Activated naive CD4-positive, alpha-beta T cell treated with anti-CD3 and anti-CD28 coated beads for 36 hours (primary cell): ENCODE measurements at places on chromosomes 12 and 14.

GRCh38 chr12:32115404-32116104 is 8.9 kb downstream of the BICD1 start:
- DNase-seq = no peak

DNA sequence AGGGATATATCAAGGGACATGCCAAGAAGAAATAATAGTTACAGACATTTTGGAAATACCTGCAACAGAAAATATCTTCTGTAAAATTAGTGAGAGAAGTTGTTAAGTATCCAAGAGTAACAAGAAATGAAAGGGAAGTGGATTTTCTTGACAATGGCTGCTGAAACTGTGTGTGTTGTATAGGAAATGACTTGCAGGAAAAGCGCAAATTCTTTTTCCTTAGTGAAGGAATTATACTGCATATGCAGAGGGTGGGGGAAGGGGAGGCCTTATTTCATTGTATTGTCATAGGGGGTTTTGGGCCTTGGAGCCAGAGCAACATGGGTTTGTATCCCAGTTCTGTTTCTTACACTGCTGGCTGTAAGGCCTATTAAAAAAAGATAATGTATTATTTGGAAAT is 84.4 kb upstream of the DDHD1 start:
- DNase-seq = no peak

- DNase-seq = peak; percentile 23
Observed at GRCh38 chr12:15520083-15520482, 197.8 kb downstream of the PTPRO start.

GRCh38 chr12:89947437-89948270 is 239.0 kb upstream of the ATP2B1 start:
- DNase-seq = peak; percentile 19

- DNase-seq = no peak
Observed at GRCh38 chr12:60630796-60631195, 1035.0 kb downstream of the SLC16A7 start.

GRCh38 chr12:99039367-99040120 is 394.5 kb downstream of the APAF1 start:
- no peak for DNase-seq

DNA sequence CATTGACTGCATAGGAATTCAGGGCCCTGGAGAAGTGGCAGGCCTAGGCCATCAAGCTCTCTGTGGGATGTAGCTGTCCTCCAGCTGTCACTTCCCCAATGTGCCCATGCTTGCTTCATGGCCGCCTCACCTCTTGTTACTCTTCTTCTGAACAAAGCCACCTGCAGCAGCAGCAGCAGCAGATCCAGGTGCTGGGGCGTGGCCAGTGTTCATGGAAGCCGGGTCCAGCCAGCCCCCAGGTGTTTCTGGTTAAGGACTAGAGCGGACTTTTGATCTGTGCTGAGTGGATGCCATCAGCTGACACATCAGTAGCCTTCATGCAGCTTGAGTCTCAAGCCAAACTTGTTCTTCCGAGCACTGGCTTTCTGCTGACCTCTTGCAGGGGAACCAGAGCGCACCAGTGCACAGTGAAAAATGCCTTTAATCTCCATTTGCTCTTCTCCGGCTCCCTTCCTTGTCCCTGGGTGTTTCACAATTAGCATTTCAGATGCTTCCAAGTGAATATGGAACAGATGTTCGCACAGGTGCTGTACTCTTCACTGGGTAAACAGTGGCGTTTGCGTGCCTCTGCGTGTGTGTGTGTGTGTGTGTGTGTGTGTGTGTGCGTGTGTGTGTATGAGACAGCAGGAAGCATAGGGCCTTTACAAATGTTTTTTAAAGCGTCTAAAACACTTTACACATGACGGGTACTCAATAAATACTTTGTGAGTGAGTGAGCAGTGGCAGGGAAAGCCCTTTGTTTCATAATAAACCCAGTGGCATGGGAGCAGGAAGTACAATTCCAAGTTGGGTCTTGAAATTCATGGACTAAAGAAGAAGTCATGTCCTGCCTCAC is 20.1 kb downstream of the TPCN1 start:
- DNase-seq = no peak

GRCh38 chr12:101832030-101832429 is 1.3 kb upstream of the GNPTAB start:
- no peak for DNase-seq

GRCh38 chr12:104133866-104134265 is 4.1 kb downstream of the NFYB start:
- DNase-seq = no peak

DNA sequence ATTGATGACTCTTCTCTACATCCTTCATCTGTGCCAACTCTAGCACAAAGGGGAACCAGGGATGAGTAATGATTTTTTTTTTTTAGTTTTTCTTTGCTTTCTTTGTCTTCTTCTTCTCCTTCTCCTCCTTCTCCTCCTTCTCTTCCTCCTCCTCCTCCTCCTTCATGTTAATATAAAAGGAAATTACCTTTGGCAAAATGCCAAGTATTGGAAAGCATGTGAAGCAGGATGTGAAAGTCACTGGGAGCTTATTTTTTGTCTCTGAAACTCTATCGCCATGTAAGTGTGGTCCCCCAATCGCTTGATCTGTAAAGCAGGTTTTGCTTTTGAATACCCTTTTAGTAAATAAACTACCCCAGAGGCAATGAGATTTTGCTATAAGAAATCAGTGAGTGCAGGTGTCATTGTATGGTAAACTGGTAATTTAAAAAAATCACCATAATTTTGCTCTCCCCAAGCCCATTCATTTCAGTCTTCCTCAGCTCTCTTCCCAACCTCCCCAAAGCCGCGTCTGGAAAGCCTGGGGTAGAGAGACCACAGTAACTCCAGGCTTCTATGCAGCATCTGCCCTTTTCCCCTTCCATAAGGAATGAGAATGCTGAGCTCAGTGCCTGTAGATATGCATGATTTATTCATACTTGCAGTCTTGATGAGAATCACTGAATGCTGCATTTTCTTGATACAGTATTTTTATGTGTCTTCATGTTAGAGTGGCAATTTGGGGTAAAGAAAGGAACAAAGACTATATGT is 388.7 kb downstream of the TMEM117 start:
- no peak for DNase-seq

GRCh38 chr14:91753501-91754128 is 21.7 kb upstream of the CATSPERB start:
- no peak for DNase-seq

- no peak for DNase-seq
Observed at GRCh38 chr12:19008102-19008501, 121.4 kb upstream of the PLEKHA5 start.

DNA sequence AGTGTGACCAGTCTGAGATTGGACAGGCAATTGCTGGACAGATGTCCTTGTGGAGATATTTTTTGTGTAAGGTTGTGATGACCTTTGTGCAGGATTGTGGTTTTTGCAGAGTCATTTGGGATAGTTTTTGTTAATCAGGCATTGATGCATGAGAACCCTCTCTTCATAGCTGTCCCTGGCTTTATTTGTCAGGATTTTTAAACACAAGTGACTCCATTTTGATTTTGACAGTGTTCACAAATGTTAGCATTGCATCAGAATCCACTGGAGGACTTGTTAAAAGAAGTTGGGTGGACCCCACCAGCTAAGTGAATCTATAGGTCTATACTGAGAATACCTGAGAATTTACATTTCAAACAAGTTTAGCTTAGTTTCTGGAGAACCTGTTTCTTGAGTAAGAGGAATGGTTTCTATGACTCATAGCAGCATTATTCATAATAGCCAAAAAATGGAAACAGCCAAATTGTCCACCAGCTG is 11.8 kb downstream of the FNTB start:
- DNase-seq = no peak

GRCh38 chr12:132469423-132469822 is 20.5 kb upstream of the FBRSL1 start:
- no peak for DNase-seq

- no peak for DNase-seq
Observed at GRCh38 chr12:93226361-93226760, 151.4 kb upstream of the NUDT4 start.

GRCh38 chr12:131076791-131077747 is 123.4 kb downstream of the ADGRD1 start:
- DNase-seq = no peak

- peak; percentile 53 for DNase-seq
Observed at GRCh38 chr12:94133964-94134795, 14.2 kb upstream of the PLXNC1 start.

GRCh38 chr12:93380480-93381121 is 2.9 kb downstream of the NUDT4 start:
- peak; percentile 23 for DNase-seq

DNA sequence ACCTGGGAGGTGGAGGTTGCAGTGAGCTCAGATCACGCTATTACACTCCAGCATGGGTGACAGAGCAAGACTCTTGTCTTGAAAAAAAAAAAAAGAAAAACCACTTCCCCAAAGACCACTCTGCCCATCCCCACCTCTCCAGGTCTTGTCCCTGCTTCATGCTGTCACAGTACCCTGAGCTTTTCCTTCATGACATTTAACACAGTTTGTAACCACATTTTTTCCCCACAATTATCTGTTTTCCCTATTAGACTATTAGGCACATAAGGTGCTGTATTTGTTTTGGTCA is 6.9 kb downstream of the HECTD1 start:
- DNase-seq = no peak
